ENCODE measurements at places on chromosomes 2 and 18.

GRCh38 chr2:7013471-7014160 lies 96.4 kb downstream of the RNF144A start:
- DNase-seq, result no peak

- no peak for DNase-seq
Observed at GRCh38 chr18:10094154-10094553, 180.3 kb downstream of the VAPA start.

DNA sequence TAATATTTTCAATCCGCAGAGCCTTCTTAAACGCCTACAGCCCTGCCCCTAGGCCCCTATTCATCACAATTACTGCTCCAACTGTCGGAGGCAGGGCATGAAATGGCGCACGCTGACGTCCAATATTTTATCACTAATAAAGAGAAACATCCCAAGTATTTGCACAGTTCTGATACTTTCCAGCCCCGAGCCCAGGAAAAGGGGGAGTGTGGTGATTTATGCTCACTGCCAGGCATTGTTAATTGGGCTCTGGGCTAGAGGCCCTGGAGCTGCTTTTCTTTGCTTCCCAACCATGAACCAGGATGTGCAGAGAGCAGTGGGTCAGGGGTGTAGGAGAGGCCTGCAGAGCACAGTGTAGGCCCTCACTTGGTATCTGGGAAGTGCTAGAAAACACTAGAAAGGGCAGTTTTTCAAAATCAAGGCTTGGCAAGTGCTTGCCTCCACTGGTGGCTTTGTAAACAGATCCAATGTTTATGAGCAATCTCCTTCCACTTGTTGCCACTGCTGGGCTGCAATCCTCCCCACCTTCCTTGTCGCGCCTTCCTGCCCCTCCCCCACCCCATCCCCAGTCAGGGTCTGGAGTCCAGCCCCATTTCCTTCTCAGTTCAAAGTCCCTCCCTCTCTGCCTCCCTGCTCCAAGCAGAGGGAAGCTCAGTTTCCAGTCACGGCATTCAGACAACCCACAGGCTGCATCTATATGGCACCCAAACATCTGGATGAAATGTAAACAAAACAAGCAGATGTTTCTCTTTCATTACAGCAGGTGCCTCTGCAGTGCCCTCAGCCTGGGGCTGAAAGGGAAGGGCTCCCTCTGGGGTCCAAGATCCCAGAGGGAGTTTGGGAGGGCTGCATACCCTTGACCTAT lies 83.9 kb upstream of the PKDCC start:
- DNase-seq, result peak; percentile 44

- no peak for DNase-seq
Observed at GRCh38 chr18:58695772-58696171, 24.5 kb downstream of the MALT1 start.

- DNase-seq, result no peak
Observed at GRCh38 chr18:58865701-58866065, 1.0 kb downstream of the ZNF532 start.
